ENCODE measurements at places on chromosomes 7 and 10.

GRCh38 chr10:97138174-97138573, 47.6 kb downstream of the SLIT1 start:
- DNase-seq: peak; percentile 46

GRCh38 chr7:44348300-44348699, 22.9 kb upstream of the CAMK2B start:
- no peak for DNase-seq

DNA sequence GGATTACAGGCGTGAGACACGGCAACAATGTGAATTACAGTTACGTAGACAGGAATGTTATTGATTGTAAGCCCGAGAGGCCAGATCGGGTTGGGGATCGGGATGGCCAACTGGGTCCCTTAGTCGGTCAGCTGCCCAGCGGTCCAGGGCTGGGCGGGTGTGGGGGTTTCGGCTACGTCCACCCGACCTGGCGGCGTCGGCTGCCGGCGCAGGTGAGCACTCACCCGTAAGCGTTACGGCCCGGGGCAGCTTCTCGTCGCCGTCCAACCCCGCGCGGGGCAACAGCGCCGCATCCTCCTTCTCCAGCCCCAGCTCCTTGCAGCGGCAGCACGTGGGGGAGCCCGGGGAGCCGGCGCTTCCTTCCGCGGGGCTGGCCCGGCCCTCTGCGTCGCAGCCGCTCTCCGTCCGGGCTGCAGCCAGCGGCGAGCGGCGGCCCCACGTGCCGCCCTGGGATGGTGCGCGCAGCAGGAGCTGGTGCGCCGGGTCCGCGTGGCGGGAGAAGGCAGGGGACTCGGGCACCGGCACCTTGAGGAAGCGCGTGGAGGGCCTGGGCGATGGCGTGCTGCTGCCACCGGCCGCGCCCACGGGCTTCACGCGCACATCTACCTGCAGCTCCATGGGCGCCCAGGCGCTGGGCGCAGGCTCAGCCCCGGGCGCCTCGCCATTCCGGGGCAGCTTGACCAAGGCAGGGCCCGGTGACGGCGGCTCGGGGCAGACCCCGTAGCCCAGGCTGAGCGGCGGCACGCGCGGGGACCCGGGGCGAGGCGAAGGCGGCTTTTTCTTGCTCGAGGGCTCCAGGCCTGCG, 609 bp downstream of the KLRG2 start:
- DNase-seq: no peak

DNA sequence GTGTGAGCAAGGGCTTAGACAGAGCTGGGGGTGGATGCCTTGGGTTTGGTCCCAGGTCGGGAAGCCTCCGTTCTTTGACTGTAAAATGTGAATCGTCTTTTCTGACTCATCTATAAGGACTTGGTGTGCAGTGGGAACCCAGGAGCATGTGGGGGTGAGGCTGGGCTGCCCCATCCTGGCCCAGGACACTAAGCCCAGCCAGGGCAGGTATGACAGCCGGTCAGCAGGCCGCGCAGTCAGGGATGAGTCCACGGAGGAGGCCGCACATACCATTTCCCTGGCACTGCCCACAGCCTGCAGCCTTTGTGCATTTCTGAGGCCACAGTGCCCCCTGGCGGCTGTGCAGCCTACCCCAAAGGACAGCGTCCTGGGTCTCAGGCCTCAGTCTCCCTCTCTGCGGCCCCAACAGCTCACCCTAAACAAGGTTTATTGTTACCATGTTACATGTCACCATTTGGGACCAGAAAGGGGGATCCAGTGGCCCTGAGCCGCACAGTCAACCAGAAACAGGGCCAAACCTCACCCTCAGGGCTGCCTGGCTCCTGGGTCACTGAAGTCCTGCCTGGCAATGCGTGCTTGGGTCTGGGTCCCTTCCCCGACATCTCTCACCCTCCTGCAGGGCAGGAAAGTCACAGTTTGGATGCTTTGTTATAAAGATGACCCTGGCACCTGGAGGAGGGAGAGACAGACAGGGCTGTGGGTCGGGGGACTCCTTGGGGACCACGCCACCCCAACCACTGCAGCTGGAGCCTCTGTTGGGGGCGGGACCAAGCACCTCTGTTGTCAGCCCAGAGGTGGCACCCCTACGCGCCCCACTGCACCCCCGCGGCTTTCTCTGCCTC, 14.4 kb upstream of the SH2B2 start:
- peak; percentile 87 for DNase-seq

- no peak for DNase-seq
Observed at GRCh38 chr7:8435095-8435494, 1.7 kb downstream of the NXPH1 start.

Measured in aorta (tissue), 5 donors.